ENCODE measurements at places on chromosomes 1 and 21.

GRCh38 chr1:1298861-1299685, 8.7 kb downstream of the ACAP3 start:
- no peak for DNase-seq

DNA sequence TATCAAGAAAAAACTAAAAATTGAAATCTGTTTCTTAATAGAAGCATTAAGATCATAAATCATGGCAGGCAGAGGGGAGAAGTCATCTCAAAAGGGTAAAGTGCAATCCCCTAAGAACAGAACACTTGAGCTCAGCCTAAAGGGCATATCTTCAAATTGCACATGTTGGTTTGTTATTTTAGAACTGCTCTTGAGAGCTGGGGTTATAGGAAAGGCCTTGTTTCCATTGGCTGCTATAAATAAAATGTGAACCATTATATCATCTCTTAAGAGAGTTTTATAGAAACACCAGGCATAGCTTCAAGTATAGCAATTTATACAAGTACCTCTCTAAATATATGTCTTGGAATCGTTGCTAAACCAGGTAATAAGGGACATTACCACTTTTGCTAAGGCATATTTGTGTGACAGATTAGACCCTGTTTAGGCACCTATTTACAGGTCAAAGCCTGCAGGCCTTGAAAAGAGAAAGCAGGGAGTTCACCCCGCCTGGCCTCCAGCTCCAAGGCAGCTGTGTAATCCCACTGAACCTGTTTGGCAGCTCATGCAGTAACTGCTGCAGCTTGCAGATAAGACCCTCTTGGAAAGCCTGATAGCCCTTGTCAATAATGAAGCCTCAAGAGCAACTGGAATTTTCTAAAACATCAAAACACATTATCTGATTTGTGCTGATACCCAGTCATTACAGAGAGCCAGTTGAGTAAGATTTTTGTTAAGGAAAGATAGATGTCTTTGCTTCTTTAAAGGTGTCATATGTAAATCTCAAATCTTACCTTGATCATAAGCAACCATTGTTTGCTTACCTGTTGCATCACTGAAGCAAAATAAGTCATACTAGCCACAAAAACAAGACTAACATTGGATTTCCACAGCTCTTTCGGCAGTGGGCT, 24.2 kb upstream of the SYDE2 start:
- no peak for DNase-seq

- no peak for DNase-seq
These were observed 178.4 kb upstream of the CXADR start for GRCh38 chr21:17334484-17334883.

GRCh38 chr1:230270185-230270558, 156.0 kb downstream of the PGBD5 start:
- no peak for DNase-seq

DNA sequence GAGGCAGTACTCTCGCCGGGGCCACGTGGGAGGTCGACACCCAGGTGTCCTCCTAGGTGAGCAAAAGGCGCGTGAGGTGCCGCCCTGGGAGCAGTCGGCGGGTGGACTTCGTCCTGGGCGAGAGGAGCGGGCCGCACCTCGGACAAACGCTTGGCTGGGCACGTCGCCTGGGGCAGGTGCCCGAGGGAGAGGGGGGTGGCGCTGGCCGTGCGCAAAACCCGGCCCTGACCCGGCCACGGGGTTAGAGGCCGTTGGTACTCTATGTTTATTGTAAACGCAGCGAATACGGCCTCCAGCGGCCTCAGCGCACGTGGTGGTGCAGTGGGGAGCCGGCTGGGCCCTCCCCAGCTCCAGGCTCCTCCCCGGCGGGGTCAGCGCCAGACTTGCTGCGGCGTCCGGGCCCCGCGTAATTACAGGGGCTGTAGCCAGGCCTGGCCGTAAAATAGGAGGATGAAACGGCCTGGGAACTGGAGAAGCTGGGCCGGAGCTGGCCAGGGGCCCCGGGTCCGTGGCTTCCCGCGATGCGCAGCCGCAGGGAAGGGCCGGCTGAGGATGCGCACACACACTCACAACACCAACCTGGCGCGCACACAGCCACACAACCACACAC, 1.6 kb upstream of the EFNA1 start:
- DNase-seq = no peak

DNA sequence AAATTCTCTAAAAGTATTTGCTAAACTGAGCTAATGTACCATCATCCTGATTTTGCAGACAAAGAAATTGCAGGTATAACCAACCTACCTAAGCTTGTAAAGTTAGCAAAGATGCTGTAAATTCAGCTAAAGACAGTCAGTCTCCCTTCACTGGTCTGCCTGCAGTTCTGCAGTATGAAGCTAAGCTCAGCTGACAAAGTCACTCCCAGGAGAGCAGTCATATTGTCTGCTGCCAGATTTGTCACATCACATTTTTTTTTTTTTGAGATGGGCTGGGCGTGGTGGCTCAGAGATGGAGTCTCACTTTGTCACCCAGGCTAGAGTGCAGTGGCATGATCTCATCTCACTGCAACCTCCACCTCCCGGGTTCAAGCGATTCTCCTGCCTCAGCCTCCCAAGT, 8.9 kb upstream of the CMPK1 start:
- no peak for DNase-seq

DNA sequence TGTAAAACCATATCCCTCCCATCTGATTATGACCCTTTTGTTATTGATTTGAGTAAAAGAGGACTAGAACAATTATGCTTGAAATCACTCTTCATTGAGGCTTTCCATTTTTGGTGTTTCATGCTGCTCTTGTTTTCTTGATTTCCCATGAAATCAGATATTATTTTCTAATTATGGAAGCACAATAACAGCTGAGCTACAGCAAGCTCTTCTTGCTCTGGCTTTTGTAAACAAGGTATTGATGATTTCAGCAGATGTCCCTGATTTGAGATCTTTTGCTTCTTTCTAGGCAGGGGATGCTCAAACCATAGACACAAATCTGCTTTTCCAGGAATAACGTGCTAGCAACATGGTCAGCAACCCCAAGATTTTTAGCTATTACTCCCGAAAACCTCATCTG, 607.8 kb downstream of the NCAM2 start:
- DNase-seq = no peak

- no peak for DNase-seq
These were observed 17.6 kb upstream of the SLC6A17 start for GRCh38 chr1:110132682-110133081.

DNA sequence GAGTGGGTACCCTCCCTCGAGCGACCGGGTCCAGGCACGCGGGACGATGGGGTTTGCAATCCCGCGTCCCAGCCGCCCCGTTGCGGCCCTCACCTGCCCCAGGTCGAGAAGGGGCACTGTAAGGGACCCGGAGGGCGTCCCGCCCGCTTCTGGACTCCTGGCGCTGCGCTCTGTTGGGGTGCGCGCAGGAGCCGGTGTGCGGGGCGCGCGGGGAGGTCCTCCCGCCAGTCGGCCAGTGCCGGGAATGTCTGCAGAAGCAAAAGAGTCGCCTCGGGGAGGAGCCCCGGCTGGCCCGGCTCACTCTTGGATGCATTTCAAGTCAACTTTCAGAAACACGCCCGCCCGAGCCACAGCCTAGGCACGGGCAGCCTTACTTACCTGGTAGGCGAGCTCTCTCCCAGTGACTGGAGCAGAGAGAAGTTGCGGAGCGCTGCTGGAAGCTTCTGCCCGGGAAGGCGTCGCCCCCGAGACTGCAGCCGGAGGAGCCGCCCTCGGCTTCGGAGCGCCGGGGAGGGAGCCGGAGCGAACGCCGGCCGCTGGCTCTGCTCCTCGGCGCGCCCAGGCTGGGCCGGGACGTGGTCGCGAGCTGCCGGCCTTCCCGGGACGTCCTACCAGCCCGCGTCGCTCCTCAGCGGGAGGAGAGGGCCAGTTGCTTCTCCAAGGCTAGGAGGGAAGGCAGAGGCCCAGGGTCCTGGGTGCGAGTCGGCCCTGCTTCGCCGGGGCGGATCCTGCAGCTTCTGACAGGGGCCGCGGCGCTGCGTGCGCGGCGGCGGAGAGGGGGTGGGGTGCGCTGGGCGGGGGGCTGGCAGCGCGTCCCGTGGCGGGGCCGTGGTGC, at the start of gene LMX1A:
LMX1A (minus strand) TSS at position 739 of the 835 bp plus-strand sequence. CDS start 1,156 bp downstream, outside the sequence.
- no peak for DNase-seq

- DNase-seq = no peak
These were observed 132.7 kb upstream of the RUNX3 start for GRCh38 chr1:25062621-25063255.

- no peak for DNase-seq
These were observed 6.5 kb upstream of the CLDN19 start for GRCh38 chr1:42746436-42747105.

- DNase-seq = no peak
These were observed 254.9 kb downstream of the RHOU start for GRCh38 chr1:228989992-228990827.

DNA sequence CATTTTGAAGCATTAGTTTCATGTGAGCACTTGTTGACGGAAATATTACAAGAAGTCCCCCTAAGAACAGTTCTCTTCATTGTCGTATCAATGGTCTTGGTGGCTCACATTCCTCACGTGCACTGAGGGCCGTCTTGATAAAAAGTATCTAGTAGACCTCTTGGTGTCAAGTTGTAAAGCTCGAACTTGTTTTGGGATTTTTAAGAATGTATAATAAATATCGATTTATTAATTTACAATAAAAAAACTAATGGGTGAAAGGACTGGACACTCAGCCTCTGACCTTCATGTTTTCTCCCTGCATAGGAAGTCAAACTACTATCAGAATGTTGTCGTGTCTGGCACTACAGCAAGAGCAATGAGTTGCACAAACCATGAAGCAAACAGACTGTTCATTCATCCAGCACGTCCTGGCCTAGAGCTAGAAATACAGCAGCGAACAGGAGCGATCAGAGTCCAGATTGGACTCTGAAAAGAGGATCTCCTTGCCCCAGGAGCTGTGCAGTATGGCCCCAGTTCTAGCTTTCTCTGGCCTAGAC, 319.2 kb downstream of the SMYD3 start:
- DNase-seq = no peak

GRCh38 chr1:170978371-170978910, 43.1 kb downstream of the MROH9 start:
- DNase-seq = no peak

GRCh38 chr21:46221664-46222435, 6.7 kb downstream of the LSS start:
- no peak for DNase-seq

GRCh38 chr1:99566290-99567021, 79.5 kb upstream of the PALMD start:
- DNase-seq = no peak

GRCh38 chr1:22351768-22352080, 99.9 kb upstream of the ZBTB40 start:
- no peak for DNase-seq

DNA sequence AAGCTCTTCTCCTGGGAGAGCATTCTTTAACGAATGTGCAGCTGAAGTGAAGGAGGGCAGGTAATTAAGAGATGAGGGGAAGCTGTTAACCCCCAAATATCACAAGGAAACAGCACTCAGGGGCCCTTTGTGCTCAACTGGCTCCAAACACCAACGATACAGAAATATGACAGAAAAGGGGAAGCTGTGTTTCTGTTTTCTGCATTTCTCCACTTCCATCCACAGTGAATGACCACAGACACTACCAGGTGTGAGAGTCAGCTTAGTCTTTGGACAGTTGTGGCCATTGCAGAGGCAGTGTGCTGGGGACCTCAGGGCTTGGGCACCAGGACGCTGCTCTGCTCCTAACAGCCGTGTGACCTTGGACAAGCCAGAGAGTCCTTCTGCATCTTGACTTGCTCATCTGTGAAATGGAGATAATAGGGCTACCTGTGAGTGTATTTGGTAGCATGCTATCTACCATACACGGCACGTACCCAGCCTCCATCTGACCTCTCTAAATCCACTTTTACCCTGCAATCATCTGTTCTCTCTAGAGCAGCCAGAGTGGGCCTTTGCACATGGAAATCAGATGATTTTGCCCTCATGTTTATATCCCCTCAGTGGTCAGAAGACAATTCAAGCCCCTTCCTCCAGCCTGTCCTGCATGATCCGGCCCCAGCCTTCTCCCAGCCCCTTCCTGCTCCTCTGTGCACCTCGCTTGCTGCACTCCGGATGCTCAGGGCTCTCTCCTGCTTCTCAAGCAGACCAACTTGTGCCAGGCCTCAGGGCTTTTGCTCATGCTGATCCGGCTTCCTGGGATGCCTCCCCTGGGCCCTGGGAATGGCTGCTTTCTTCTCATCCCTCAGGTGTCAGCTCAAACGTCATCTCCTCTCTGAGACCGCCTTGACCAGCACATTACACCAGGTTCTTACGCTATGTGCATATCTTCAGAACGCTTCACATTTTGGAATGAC, 4.7 kb upstream of the TINAGL1 start:
- no peak for DNase-seq

DNA sequence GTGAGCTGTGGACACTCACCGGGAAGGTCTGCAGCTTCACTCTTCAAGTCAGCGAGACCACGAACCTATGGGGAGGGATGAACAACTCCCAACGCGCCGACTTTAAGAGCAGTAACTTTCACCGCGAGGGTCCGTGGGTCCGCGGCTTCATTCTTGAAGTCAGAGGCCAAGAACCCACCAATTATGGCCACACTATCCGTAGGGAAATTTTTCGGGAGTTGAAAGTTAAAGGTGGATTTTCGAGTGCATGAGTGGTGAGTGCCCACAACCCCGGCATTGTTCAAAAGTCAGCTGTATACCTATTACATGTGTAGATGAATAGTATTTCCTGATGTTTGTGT, 19.7 kb downstream of the EXOC8 start:
- no peak for DNase-seq

- no peak for DNase-seq
These were observed 159.5 kb downstream of the GPATCH2 start for GRCh38 chr1:217471403-217471802.

DNA sequence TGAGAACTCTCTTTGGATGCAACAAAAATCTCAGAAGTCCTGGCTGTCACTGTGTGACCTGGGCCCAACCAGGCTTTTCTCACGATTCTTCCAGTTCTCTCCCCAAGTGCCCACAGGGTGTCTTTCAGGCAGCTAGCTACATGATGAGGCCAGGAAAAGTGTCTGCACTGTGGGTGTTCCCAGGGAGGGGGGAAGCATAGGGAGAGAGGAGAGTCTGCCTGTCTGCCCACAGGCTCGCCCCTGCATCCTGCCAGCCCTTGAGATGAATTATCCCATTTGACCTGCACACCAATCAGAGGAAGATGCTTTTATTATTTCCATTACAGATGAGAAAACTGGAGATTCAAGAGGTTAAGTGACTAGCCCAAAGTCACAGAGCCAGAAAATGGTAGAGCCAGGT, 27.8 kb downstream of the FOXO6 start:
- DNase-seq = no peak

DNA sequence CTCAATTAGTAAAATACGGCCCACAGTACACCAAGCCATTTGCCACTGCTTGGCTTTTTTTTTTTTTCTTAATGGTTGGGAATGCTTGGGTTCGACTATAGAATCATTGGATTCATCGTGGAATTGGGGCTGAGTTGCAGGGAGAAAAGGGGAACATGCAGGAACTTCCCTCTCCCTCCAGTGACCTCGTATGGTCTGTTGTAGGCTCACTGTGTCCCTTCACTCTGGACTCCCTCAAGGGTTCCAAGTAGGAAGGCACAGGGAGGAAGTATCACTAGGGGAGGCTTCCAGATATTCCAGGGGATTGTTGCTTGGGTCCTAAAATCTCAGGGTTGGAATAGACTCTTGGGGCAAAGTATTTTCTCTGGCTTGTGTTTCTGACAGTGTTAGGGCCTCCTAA, 24.5 kb downstream of the PPFIA4 start:
- no peak for DNase-seq
